ENCODE measurements at places on chromosomes 3 and 15. TPM values are rescaled to one million over a fixed set of nuclear protein-coding genes. Genes with fewer than 3 reads are reported as not detected.

- H3K36me3 ChIP-seq: peaks cover 2% of the 10 kb centered on the region
- peaks cover 7% of the 10 kb centered on the region for H3K27me3 ChIP-seq
- H3K27ac ChIP-seq: no peak overlapping the region
- H3K4me1 ChIP-seq: no peaks in the 10 kb centered on the region
- H3K4me3 ChIP-seq: no peak overlapping the region
Measured at GRCh38 chr3:188104050-188104449, 49.9 kb upstream of the LPP start.

DNA sequence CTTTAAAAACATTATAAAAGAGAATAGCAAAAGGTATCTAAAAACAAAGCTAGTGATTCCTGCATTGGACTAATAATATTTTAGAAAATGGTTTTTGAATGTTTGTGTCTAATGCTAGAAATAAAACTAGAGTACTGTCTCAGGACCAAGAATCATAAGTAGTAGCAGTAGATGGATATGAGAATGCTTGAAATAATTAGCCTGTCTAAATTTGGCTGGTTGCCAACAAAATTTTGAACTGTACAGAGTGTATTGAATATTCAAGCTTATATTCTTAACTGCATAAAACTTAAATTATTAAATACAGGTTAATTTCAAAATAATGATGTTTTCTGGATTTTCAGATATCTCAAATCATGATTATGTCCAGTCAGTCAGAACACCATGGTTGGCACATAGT is 14.0 kb downstream of the ABHD5 start:
- peaks cover 10% of the 10 kb centered on the region for H3K36me3 ChIP-seq
- H3K27ac ChIP-seq: no peak overlapping the region
- no peak overlapping the region for H3K4me3 ChIP-seq

DNA sequence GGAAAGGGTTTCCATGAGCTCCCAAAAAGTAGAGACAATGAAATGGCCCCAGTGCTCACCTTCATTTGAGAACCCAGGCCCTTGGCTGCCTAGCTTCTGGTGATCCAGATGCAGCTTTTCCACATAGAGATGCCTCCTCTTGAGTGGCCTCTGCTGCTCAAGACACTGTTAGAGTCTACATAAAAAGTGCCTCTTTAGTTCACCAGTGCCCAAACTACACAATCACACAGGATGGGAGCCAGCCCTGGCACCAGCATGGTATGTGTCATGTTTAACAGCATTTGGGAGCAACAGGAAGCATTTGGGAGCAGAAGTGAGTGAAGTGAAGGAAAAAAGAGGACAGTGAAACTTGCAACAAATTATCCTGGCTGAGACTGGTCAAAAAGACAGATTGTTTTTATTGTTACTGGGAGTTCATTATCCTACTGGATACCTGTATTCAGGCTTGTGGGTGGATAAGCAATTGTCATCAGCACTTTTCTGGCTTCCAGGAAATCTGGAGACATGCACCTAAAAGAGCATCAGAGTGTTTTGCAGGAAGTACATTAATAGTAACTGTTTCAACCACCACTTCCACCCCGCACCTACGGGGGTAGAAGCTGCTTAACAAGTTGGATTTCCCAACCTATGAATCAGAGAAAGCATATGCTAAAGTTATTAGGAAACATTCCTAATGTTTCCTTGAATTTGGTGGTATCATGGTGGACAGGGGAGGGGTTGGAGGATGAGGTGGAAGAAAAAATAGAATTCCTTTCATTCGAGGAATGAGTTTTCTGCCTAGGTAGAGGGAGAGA is 416.2 kb downstream of the IGSF11 start:
- DNase-seq: no peak
- no peak overlapping the region for H3K4me3 ChIP-seq
- no peak overlapping the region for H3K27ac ChIP-seq
- H3K4me1 ChIP-seq: no peaks in the 10 kb centered on the region
- H3K27me3 ChIP-seq: no peaks in the 10 kb centered on the region

GRCh38 chr3:94285872-94286271 is 223.0 kb downstream of the NSUN3 start:
- H3K27ac ChIP-seq: no peak overlapping the region
- DNase-seq: no peak
- no peak overlapping the region for H3K4me3 ChIP-seq
- H3K36me3 ChIP-seq: no peaks in the 10 kb centered on the region

- H3K36me3 ChIP-seq: no peaks in the 10 kb centered on the region
- no peak overlapping the region for H3K27ac ChIP-seq
- no peak for DNase-seq
- H3K4me3 ChIP-seq: no peak overlapping the region
- H3K4me1 ChIP-seq: peaks cover 11% of the 10 kb centered on the region
- H3K27me3 ChIP-seq: peaks cover 59% of the 10 kb centered on the region
Measured at GRCh38 chr15:76178296-76179000, 118.7 kb downstream of the TMEM266 start.

The C3orf49 gene
- not detected for total RNA-seq

The PTH1R gene
- total RNA-seq: not detected

DNA sequence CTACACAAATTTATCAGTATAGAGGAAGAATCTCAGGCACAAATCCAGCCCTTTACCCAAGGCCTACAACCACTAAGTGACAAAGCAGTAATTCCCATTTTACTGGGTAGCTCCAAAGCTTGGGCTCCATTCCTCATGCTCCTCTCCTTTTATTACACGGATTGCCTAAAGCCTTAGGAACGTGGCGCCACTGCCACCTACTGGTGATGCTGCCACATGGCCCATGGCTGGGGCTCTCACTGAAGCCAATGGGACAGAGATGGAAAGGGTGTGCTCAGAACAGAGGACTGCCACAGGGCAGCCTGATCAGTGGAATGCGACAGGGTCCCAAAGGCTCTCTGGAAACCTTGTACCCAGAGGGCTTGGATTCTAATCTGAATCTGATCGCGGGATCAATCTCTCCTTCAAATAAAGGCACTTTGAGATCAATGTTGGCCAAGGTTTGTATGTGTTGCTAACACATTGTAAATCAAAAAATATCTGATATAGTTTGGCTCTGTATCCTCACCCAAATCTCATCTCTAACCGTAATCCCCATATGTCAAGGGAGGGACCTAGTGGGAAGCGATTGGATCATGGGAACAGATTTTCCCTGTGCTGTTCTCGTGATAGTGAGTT is 33.5 kb upstream of the LYZL4 start:
- peak; percentile 82 for DNase-seq
- no peak overlapping the region for H3K4me3 ChIP-seq
- H3K4me1 ChIP-seq: no peaks in the 10 kb centered on the region
- no peaks in the 10 kb centered on the region for H3K36me3 ChIP-seq

DNA sequence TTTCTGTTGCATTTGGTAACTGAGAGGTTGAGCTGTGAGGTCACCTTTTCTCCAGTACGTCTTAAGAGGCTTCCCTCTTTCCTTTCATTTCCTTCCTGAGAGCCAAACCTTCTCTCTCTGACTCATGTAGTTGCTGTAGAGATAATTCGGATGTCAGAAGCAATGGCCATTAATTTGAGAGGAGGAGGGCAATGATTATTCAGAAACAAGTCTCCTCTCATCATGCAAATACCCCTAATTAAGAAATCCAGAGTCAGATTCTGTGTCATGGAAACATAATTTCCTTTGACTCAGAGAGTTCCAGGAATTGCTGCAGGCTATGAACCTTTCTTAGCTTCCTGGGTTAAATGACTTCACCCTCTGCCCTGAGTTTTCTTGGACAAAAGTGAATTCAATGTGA is 59.0 kb upstream of the GSK3B start:
- H3K4me1 ChIP-seq: peaks cover 5% of the 10 kb centered on the region
- H3K27ac ChIP-seq: no peak overlapping the region
- H3K27me3 ChIP-seq: peaks cover 7% of the 10 kb centered on the region
- H3K4me3 ChIP-seq: no peak overlapping the region

DNA sequence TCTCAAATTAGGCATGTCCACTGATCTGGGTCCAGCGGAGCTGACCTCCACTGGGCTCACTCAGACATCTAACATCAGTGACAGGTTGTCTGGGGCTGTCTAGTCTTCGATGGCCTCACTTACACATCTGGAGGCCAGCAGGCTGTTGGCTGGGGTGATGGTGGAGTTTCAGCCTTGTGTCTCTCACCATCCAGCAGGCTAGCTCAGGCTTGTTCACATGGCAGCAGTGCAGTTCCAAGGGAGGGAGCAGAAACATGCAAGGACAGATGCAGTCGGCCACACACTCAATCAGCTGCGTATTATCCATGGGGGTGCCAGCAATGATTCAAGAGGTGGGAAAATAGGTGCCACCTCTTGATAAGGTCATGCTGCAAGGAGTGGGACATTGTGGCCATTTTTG is 292.5 kb downstream of the SHQ1 start:
- H3K27me3 ChIP-seq: peaks cover 6% of the 10 kb centered on the region
- no peak overlapping the region for H3K27ac ChIP-seq
- H3K4me1 ChIP-seq: peaks cover 21% of the 10 kb centered on the region
- no peak overlapping the region for H3K4me3 ChIP-seq
- peaks cover 14% of the 10 kb centered on the region for H3K36me3 ChIP-seq
- no peak for DNase-seq

GRCh38 chr3:59341459-59341858 is 291.6 kb upstream of the CFAP20DC start:
- H3K36me3 ChIP-seq: no peaks in the 10 kb centered on the region
- H3K4me1 ChIP-seq: peaks cover 9% of the 10 kb centered on the region
- no peak overlapping the region for H3K4me3 ChIP-seq
- H3K27ac ChIP-seq: no peak overlapping the region

- H3K4me3 ChIP-seq: no peak overlapping the region
- H3K27ac ChIP-seq: no peak overlapping the region
- no peaks in the 10 kb centered on the region for H3K27me3 ChIP-seq
- no peaks in the 10 kb centered on the region for H3K36me3 ChIP-seq
- DNase-seq: no peak
Measured at GRCh38 chr3:62259924-62260323, 113.4 kb downstream of the FEZF2 start.

The APEH gene
- total RNA-seq: 108 TPM

- peaks cover 25% of the 10 kb centered on the region for H3K36me3 ChIP-seq
- no peak for DNase-seq
- no peaks in the 10 kb centered on the region for H3K27me3 ChIP-seq
- H3K4me1 ChIP-seq: no peaks in the 10 kb centered on the region
Measured at GRCh38 chr15:34889476-34889875, 80.1 kb downstream of the AQR start.

DNA sequence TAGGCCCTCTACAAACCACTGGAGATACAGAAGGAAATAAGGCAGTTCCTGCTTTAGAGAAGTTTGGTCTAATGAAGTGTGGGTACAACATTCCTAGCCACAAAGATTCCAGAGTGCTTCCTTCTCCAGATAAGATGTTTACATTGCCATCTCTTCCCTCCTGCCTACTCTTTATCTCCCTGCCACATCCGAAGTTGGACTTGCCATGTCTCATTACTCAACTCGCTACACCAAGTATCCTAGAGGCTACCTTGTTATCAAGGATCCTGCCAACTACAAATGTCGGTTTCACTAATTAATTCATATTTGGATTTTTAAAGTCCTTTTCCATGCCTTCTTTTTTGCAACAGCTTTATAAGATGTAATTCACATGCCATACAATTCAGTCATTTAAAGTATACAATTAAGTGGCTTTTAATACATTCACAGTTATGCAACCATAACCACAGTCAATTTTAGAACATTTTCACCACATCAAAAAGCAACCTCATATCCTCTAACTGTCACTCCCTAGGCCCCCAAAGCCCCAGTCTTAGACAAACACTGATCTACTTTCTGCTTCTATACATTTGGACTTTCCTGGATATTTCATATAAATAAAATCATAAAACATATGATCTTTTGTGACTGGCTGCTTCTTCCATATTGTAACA is 53.7 kb upstream of the CSTA start:
- H3K36me3 ChIP-seq: no peaks in the 10 kb centered on the region
- H3K4me3 ChIP-seq: no peak overlapping the region

The RSL24D1 gene
- total RNA-seq: 181 TPM

The BLOC1S6 gene
- total RNA-seq: 60.0 TPM

DNA sequence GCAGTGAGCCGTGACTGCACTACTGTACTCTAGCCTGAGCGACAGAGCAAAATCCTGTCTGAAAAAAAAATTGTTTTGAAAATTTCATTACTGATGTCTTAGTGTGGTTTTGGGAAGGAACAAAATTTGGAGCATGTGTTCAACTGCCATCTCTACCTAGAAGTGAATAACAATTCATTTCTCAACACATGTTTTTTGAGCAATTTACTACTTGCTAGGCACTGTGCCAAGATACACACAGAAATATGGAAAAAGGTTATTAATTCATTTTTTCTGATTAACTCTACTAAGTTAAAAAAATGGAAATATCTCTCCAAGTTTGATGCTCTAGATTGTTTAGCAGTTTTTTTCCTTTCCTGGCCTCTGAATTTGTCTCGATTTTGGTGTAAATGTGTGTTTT is 5.2 kb upstream of the TCF12 start:
- no peak overlapping the region for H3K27ac ChIP-seq
- peaks cover 23% of the 10 kb centered on the region for H3K4me1 ChIP-seq
- peaks cover 3% of the 10 kb centered on the region for H3K36me3 ChIP-seq
- no peaks in the 10 kb centered on the region for H3K27me3 ChIP-seq
- H3K4me3 ChIP-seq: no peak overlapping the region

DNA sequence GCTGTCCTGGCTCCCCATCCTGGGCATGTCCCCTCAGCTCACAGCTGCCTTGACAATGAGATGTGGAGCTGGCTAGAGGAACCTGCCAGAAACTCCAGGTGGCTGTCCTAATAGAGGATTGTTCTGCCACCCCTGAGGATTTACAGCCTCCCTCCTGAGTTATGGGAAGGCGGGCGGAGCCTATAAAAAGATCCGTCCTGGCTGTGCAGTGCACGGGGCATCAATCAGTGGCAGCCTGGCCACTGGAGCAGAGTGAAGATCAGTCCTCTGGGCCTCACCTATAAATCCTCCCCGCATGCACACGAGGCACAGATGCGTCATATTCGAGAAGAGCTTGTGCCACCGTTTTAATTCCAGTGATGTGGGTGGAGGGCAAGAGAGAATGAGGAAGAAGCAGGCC is 90.0 kb downstream of the MEGF11 start:
- no peaks in the 10 kb centered on the region for H3K4me1 ChIP-seq
- no peak for DNase-seq

DNA sequence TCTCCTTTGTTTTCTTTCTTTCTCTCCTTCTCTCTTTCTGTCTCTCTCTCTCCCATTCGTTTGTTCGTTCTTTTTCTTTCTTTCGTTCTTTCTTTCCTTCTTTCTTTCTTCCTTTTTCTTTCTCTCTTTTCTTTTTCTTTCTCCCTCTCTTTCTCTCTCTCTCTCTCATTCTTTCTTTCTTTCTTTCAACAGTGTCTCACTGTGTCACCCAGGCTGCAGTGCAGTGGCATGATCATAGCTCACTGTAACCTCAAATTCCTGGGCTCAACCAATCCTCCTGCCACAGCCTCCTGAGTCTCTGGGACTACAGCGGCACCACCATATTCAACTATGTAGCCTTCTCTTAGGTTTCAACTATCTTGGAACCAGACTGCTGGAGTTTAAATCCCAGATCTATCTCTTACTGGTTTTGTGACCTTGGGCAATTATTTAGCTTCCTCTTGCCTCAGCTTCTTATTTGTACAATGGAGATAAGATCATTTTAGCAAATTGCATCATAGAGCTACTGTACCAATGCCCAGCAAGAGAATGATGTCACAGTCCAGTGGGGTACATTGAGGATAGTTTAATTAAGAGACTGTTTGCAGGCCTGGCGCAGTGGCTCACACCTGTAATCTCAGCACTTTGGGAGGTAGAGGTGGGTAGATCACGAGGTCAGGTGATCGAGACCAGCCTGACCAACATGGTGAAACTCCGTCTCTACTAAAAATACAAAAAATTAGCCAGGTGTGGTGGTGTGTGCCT is 27.3 kb upstream of the PARL start:
- no peak overlapping the region for H3K4me3 ChIP-seq
- no peak for DNase-seq

GRCh38 chr15:91692596-91692995 is 160.9 kb upstream of the SLCO3A1 start:
- DNase-seq: no peak
- H3K27me3 ChIP-seq: no peaks in the 10 kb centered on the region
- no peaks in the 10 kb centered on the region for H3K4me1 ChIP-seq
- H3K36me3 ChIP-seq: no peaks in the 10 kb centered on the region

Data from activated T-cell treated with anti-CD3 and anti-CD28 coated beads, Interleukin-2, amount 50 U/mL, for 72 hours (primary cell).